Renal cortical epithelial cell (primary cell): ENCODE measurements at places on chromosomes 11 and 22.

- peak; percentile 4 for DNase-seq
Observed at GRCh38 chr11:606245-606644, 9.5 kb downstream of the IRF7 start.

- DNase-seq: no peak
Observed at GRCh38 chr11:78210000-78210608, 21.4 kb downstream of the USP35 start.

- DNase-seq: no peak
Observed at GRCh38 chr11:85517272-85517671, 109.9 kb downstream of the DLG2 start.

DNA sequence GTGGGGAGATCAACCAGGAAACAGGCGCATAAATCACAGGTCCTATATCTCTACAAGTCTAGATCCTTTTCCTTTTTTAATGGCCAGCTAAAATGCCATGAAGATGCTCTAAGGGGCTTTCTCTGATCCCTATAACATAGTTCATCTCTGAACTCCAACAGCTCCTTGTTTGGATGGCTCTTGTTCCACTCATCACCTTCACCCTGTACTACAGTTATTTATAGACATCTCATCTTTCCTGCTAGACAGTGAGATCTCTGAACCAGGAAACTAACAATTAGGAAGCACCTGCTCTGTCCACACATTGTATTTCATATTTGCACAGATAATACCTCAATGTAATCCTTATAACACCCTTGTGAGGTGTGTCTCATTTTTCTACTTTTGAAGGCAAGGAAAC lies 31.6 kb downstream of the KCNA4 start:
- DNase-seq: no peak

DNA sequence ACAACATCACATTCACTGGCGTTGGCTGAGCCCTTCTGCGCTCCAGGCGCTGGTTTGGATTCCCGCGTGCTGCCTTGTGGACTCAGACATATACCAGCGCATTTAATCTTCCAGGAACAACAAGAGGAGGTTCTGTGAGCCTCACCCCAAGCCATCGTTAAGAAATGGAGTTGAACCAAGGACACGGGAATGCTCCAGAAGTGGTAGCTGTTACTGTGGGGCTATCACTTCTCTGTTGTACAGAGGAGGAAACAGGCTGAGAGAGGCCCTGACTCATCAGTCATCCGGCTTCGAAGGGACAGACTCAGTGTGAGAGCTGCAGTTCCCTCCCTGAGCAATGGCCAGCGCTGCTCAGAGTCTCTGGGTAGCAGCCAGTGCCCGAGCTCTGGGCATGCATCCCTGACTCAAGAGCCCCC lies 291.3 kb downstream of the TBC1D22A start:
- no peak for DNase-seq

GRCh38 chr22:35887296-35887875 lies 141.2 kb downstream of the RBFOX2 start:
- peak; percentile 43 for DNase-seq

- no peak for DNase-seq
Observed at GRCh38 chr11:96228910-96229309, 114.1 kb downstream of the MAML2 start.
